Keratinocyte (primary cell): ENCODE measurements at places on chromosomes 5 and 9. TPM values are rescaled to one million over a fixed set of nuclear protein-coding genes. Genes with fewer than 3 reads are reported as not detected.

INSL4 gene
- polyA plus RNA-seq = 0.04 TPM in 1 of 3 replicates, not detected in the others

- H3K27ac ChIP-seq = peak overlapping the region; percentile 100
- no peaks in the 10 kb centered on the region for H3K27me3 ChIP-seq
- no peak for DNase-seq
Observed at GRCh38 chr9:121286688-121286972, 18.7 kb downstream of the GSN start.

DNA sequence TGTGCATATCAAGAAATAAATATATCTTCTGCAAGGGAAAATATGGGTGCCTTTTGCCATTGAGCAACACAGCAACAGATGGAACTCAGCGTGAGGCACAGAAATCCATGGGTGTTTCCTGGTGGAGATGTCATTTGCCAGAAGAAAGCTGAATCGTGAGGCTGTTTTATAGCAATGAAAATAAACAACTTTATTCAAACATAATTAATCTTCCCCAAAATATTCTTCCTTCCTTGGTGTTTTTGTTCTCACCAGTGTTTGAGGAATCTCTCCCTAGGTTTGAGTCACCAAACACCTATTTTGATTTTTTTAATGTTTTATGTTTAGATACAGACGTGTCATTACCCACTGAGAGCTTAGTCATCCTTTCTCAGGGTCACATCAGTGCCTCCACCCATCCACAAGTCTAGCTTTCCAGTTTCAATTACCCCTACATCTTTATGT lies 65.8 kb upstream of the PAPPA start:
- no peaks in the 10 kb centered on the region for H3K27me3 ChIP-seq
- peaks cover 16% of the 10 kb centered on the region for H3K4me1 ChIP-seq

- peaks cover 14% of the 10 kb centered on the region for H3K27me3 ChIP-seq
- DNase-seq = no peak
- H3K36me3 ChIP-seq = no peaks in the 10 kb centered on the region
- H3K4me3 ChIP-seq = no peak overlapping the region
- no peak overlapping the region for H3K27ac ChIP-seq
Observed at GRCh38 chr5:139699351-139699750, 51.2 kb downstream of the CXXC5 start.

DNA sequence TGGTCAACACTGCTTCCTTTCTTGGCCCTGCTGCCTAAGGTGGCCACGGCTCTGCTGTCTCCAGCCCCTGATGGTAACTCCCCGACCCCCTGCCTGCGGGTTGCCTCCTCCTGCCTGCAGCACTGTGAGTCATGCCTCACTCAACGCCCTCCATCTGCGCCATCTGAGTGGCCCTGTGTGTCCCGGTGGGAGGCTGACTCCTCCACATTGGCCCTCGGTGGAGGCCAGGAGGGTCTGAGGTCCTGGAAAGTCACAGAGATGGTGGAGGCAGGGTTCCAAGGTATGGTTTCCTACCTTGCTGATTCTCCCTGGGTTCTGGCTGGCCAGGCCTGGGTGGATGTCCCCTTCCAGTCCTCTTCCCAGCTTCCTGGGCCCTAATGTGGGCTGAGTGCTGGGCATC lies 64.5 kb upstream of the ADAMTS2 start:
- no peak overlapping the region for H3K4me3 ChIP-seq
- H3K27ac ChIP-seq = no peak overlapping the region
- no peaks in the 10 kb centered on the region for H3K36me3 ChIP-seq
- no peaks in the 10 kb centered on the region for H3K27me3 ChIP-seq

TOR4A gene
- polyA plus RNA-seq = 5.8 to 9.8 TPM (median 7.8 TPM) in 3 replicates

DNA sequence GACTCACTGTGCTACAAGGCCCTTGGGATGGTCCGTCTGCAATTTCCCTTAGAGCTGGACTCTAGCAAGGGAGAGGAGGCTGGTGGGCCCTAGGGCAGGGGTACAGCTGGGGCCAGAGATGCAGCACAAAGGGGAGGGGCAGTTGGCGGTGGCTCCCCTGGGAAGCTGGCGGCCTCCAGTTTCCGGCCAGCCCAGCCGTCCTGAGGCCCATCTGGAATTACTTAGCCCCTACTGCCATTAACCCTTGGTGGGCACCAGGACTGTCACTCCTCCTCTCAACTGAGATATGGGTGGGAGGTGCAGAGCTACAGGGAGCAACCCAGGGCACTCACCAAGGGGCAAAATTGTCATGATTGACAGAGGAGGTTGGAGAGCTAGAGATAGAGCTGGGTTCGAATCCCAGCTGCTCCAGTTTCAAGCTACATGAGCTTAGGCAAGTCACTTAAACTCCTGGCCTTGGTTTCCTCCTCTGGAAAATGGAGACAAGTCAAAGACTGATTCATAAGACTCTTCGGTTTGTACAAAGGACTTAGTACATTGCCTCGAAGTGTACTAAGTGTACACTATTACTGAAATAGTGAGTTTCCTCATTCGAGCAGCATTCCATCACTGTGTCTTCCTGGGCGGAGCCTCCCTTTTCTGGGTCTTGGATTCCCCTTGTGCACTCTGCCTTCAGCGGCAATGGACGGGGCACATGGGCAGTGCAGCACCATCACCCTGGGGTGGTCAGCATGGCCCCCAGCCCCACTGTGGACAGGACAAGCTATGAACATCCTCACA lies 2.7 kb upstream of the PDGFRB start:
- no peaks in the 10 kb centered on the region for H3K4me1 ChIP-seq
- no peak overlapping the region for H3K27ac ChIP-seq
- H3K36me3 ChIP-seq = no peaks in the 10 kb centered on the region
- no peak for DNase-seq
- H3K4me3 ChIP-seq = no peak overlapping the region
- peaks cover 25% of the 10 kb centered on the region for H3K27me3 ChIP-seq

DNA sequence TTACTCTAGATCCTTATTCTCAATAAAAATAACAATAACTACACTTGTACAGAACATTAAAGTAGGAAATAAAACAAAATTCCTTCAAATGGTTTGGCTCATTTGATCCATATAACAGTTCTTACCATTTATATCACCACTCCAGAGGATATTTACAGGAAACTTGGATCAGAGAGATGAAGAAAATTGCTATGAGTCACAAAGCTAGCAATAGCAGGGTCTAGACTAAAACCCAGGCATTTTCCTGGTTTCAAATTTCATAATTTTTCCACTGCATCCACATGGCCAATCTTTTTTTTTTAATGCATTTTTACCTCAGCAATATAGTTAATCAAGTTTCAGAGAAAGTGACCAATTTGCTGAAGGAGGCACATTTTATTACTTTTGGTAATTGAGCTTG lies 299.2 kb downstream of the ELAVL2 start:
- no peaks in the 10 kb centered on the region for H3K27me3 ChIP-seq
- DNase-seq = no peak
- H3K36me3 ChIP-seq = no peaks in the 10 kb centered on the region

GRCh38 chr5:139689631-139690063 lies 41.5 kb downstream of the CXXC5 start:
- H3K4me1 ChIP-seq = no peaks in the 10 kb centered on the region
- no peaks in the 10 kb centered on the region for H3K36me3 ChIP-seq
- H3K27me3 ChIP-seq = no peaks in the 10 kb centered on the region

GRCh38 chr5:114056185-114056538 lies 305.7 kb upstream of the KCNN2 start:
- peaks cover 40% of the 10 kb centered on the region for H3K27me3 ChIP-seq
- no peak overlapping the region for H3K27ac ChIP-seq

DMRT3 gene
- polyA plus RNA-seq = not detected in 3 replicates

PCA3 gene
- not detected in 3 replicates for polyA plus RNA-seq

GRCh38 chr9:18281291-18281690 lies 192.7 kb upstream of the ADAMTSL1 start:
- no peak overlapping the region for H3K4me3 ChIP-seq
- H3K27me3 ChIP-seq = no peaks in the 10 kb centered on the region
- no peak for DNase-seq
- no peak overlapping the region for H3K27ac ChIP-seq

PCDHA5 gene
- 0.01 TPM in 1 of 3 replicates, not detected in the others for polyA plus RNA-seq

DNA sequence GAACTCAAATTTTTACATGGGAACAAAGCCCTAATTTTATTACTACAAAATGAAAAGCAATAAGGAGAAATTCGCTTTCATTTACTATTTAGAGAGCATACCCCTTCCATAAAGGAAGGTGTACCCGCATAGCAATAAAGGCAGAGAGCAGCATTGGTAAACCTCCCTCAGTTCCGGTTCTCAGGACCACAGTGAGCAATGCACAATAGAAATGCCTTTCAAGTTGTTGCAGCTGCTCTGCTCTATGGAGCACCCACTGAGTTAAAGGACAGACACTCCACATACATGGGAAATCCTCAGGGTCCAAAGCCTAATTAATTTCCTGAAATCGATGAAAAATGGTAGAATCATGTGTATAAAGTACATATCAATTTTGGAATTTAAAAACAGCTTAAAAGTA lies 89.9 kb upstream of the MPDZ start:
- H3K27me3 ChIP-seq = no peaks in the 10 kb centered on the region
- H3K36me3 ChIP-seq = no peaks in the 10 kb centered on the region
- H3K4me1 ChIP-seq = no peaks in the 10 kb centered on the region
- H3K27ac ChIP-seq = no peak overlapping the region
- no peak for DNase-seq

- H3K27me3 ChIP-seq = no peaks in the 10 kb centered on the region
- no peak overlapping the region for H3K27ac ChIP-seq
- no peak overlapping the region for H3K4me3 ChIP-seq
- H3K4me1 ChIP-seq = peaks cover 7% of the 10 kb centered on the region
- no peak for DNase-seq
Observed at GRCh38 chr5:127898551-127899213, 184.9 kb upstream of the SLC12A2 start.

ZNF454 gene
- 0.07 to 0.15 TPM (median 0.08 TPM) in 3 replicates for polyA plus RNA-seq

- H3K27ac ChIP-seq = no peak overlapping the region
- DNase-seq = no peak
- H3K4me1 ChIP-seq = no peaks in the 10 kb centered on the region
Observed at GRCh38 chr5:114449860-114450421, 88.1 kb downstream of the KCNN2 start.

DNA sequence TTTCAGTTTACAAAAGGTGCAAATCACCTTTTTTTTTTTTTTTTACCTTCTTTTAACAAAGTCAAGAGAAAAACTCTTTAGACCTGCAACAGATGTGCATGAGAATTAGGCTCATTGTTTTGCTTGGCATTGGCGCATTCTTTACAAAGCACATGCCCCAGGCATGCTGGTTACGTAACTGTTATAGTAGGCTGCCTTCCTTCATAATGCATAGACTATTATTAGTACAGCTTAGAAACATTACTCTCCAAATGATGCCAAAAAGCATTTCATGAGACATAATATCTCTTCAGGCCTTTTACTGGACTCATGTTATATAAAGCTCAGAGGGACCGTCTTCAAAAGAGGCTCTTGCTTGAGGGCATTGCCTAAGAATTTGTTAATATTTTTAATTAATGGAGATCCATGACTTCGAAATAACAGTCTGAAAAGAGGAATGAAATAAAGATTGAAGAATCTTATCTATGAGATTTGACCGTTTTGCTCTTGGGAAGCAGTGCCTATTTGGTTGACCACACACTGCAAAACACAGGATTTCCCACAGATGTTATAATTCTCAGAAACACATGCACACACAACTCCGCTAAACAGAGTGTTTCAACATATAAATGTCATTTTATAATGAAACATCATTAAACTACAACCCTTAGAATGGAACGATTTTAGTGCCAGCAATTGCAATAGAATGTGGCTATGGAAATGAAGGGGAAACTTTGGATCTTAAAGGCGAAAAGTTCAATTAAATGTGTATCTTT lies 478.7 kb downstream of the PRR16 start:
- H3K36me3 ChIP-seq = no peaks in the 10 kb centered on the region
- no peak overlapping the region for H3K4me3 ChIP-seq
- DNase-seq = no peak
- H3K27me3 ChIP-seq = no peaks in the 10 kb centered on the region
- H3K4me1 ChIP-seq = no peaks in the 10 kb centered on the region
- H3K27ac ChIP-seq = no peak overlapping the region

GRCh38 chr5:14167211-14167845 lies 24.2 kb downstream of the TRIO start:
- H3K27ac ChIP-seq = peak overlapping the region; percentile 36
- H3K27me3 ChIP-seq = no peaks in the 10 kb centered on the region
- no peak overlapping the region for H3K4me3 ChIP-seq
- no peak for DNase-seq
- H3K4me1 ChIP-seq = peaks cover 44% of the 10 kb centered on the region
- peaks cover 3% of the 10 kb centered on the region for H3K36me3 ChIP-seq

GPX8 gene
- 20.3 to 40.1 TPM (median 28.9 TPM) in 3 replicates for polyA plus RNA-seq

DNA sequence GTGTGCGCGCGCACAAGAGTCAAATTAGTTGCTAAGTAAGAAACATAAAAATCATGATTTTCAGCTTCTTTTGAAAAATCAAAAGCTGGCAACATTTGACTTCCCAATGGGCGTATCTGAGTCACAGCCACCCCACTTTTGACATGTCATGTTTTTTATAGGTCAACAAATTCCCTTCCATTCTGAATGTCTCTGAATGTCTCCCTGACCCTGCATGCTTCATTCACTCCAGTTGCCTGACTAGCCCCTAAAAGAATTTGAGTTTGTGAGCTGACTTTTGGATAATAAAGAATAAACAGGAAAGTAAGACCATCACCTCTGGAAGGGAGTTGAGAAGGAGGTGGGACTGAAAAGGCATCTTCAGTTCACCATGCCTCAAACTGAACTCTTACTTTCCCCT lies 20.2 kb upstream of the GLIS3 start:
- H3K4me1 ChIP-seq = peaks cover 5% of the 10 kb centered on the region
- H3K4me3 ChIP-seq = no peak overlapping the region
- H3K27me3 ChIP-seq = no peaks in the 10 kb centered on the region
- no peak overlapping the region for H3K27ac ChIP-seq

DNA sequence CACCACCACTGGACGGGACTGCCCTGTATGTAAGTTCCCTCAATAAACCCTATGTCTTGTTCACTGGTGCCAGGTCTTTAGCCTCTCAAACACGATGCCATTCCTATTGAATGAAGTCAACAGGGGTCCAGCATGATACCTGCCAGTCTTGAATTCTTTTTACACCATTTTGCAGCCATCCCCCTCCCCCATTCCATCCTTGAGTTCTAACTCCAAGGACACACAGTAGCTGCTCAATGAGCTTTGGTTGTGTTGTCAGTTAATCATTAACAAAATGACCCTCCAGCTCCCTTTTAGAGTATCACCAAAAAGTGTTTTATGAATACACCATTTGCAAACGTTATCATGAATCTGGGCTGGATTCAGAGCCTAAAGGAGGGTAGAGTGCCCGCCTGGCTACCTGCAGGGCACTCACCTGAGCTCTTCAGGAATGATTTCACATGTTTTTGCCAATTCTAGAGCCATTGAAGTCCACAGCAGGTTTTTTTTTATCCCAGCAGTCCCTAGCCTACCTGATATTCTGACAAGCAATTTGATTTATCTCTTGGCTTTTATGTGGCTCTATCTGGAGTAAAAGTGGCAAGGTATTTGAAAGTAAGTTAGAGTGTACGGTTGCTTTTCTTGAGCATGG lies 271.8 kb downstream of the SMARCA2 start:
- no peaks in the 10 kb centered on the region for H3K36me3 ChIP-seq
- no peak overlapping the region for H3K4me3 ChIP-seq
- H3K27ac ChIP-seq = no peak overlapping the region
- H3K4me1 ChIP-seq = peaks cover 7% of the 10 kb centered on the region

- H3K36me3 ChIP-seq = no peaks in the 10 kb centered on the region
- no peak for DNase-seq
- H3K27ac ChIP-seq = no peak overlapping the region
- H3K4me3 ChIP-seq = no peak overlapping the region
- peaks cover 6% of the 10 kb centered on the region for H3K4me1 ChIP-seq
- H3K27me3 ChIP-seq = no peaks in the 10 kb centered on the region
Observed at GRCh38 chr5:9537223-9538141, 8.4 kb downstream of the SEMA5A start.
